ENCODE measurements at places on chromosomes 5 and 9.

DNA sequence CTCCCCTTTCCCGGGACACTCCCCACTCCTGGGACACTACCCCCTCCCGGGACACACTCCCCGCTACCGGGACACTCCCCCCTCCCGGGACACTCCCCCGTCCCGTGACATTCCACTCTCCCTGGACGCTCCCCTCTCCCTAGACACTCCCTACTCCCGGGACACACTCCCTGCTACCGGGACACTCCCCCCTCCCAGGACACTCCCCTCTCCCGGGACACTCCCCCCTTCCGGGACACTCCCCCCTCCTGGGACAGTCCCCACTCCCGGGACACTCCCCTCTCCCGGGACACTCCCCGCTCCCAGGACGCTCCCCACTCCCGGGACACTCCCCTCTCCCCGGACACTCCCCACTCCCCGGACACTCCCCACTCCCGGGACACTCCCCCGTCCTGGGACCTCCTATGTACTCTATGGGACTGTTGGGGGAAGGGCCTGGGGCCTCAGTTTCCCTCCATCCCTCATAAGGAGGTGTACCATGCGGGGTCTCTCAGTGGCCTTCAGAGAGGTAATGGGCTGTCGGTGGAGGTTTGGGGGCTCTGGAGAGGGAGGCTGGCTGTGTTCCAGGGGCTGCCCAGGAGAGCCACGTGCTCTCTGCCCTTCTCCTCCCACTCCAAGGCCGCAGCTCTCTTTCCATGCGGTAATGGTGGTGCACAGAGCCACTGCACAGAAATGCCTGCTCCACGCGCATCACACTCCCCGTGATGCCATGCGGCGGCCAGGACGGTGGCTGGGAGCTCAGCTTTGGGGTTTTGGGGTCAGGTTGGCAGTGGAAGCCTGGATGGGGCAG lies 96.2 kb downstream of the RXRA start:
- DNase-seq, result no peak

DNA sequence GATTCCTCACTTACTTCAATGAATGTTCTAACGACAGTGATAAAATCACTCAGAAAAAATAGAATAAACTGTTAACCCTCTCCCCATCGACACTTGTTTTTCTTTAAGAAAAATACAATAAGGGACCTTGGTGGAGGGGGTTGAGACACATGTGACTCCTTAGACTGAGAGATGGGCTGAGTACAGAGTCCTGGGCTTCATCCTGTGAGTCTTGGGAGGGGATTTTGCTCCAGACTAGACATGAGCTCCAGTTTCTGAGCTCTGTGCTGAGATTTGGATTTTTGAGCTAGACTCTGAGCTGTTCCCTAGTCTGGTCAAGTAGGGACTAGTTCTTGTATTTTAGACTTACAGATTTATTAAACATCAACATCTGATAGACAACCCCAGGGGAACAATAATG lies 241.5 kb upstream of the MVB12B start:
- no peak for DNase-seq

GRCh38 chr9:32503008-32503407 lies 23.0 kb downstream of the RIGI start:
- no peak for DNase-seq

GRCh38 chr9:109020581-109021511 lies 7.5 kb upstream of the CTNNAL1 start:
- no peak for DNase-seq

DNA sequence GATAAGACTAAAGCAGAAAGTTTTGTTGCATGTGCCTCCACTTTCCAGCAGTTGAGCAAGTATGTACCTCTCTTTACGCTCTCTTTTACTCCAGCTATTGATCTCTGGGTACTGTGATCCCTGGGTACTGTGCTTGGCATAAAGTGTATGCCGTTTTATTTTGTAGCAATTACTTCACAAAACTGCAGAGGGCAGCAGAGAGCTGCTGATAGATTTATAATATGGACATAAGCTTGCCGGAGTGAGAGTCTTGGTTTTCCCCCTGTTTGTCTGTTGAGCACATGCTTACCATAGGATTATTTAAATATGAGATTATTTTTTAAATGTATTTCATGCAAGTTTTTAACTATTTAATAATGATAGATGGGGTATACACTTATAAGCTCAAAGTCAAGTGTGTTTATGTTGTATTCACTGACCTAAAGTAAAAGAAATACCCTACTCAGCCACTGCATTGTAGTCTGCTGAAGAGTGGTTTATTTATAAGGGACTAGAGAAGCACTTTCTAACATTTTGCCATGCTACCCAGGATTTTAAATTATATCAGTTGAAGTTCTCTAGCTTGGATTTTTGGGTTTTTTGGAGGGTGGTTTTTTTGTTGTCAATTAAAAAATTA lies 13.0 kb downstream of the TTC1 start:
- peak; percentile 82 for DNase-seq

DNA sequence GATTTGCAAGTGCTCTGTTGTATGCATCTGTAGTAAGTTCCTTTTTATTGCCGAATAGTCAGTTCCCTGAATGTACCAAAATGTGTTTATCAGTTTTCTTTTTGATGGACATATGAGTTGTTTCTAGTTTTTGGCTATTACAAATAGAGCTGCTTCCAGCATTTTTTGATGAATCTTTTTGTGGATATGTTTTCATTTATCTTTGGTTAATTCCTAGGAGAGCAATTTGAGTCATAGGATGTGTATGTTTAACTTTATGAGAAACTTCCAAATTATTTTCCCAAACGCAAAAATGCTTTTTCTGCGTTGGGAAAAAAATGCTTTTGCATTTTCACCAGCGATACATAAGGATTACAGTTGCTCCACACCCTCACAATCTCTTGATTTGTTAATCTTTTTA lies 287.7 kb downstream of the FER start:
- no peak for DNase-seq

DNA sequence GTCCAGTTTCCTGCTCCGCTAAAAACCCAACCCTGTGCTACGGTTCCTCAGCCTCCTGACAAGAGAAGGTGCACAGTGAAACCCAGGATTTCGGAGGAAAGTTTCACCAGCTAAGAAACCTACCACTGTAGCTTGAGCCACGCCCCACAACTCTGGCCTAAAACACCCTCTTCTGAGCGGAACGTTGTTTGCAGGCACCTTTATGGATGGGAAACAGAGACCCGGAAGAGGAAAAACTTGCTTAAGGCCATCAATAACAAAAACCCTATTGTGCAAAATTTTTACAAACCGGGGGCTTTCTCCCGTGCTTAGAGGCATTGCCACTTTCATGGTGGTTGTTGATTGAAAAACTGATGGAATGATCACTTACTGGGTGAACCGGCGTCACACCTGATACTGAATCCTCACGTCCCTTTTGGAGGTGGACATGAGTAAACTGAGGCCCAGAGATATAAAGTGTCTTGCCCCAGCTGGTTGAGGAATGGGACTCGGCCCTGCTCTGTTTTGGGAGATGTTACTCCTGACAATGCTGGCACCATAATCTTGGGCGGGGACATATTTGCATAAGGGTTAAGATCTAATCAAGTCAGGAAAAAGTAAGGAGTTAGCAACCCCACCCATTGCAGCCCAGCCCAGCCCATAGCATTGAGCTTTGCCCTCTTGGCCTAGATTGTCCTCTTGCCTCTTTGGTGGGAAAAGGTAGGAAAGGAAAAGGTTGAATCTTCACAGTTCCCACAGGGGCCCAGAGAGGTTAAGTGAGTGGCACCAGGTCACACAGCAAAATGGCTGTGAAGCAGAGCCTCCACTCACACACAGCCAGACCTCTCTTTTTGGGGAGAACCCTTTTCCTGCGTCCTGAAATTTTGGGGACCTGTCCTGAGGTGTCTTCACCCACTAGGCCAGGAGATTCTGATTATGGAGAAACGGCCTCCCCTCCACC lies 23.2 kb upstream of the PTGS1 start:
- peak; percentile 75 for DNase-seq

- DNase-seq, result no peak
Observed at GRCh38 chr5:167294882-167295680, 996.4 kb upstream of the WWC1 start.

DNA sequence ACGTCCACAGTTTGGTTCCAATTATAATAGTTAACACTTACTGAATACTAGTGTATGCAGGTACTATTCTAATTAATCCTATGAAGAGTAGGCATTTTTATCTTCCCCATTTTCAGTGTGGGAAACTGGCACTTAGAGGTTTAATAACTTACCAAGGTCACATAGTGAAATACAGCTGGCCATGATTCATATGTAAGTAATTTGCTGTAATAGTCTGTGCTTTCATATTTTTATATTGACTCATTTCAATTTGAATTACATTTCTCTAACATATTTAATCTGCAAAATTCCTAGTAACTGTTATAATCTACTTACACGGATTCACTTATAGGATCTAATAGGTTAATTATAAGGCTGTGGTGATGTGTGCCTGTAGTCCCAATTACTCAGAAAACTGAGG lies 19.4 kb downstream of the CCNH start:
- DNase-seq, result no peak

DNA sequence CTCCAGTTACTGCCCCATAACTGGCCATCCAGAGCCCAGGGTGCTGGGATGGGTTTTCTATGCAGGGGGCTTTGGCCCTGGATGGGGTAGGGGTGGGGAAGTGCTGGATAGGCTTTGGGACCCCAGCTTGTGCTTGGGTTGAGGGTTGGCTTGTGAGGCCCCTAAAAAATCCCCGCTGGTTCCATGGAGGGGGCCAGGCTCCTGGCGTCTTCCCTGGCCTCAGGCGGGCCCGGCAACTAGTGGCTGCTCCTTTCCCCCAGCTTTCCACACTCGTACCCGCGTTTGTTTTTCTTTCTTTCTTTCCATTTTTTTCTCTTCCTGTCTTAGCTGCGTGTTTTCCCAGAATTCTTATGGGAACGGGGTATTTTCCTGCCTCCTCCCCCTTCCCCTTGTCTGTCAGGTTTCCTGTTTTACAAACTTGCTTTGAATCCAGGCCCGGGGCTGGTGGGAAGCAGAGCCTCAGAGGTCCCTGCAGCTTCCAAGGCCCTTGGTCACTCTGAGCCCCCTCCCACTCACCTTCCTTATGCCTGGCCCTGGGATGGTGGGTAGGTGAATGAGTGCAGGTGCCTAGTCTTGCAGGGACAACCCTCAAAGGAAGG lies 40.2 kb downstream of the RGS3 start:
- no peak for DNase-seq

DNA sequence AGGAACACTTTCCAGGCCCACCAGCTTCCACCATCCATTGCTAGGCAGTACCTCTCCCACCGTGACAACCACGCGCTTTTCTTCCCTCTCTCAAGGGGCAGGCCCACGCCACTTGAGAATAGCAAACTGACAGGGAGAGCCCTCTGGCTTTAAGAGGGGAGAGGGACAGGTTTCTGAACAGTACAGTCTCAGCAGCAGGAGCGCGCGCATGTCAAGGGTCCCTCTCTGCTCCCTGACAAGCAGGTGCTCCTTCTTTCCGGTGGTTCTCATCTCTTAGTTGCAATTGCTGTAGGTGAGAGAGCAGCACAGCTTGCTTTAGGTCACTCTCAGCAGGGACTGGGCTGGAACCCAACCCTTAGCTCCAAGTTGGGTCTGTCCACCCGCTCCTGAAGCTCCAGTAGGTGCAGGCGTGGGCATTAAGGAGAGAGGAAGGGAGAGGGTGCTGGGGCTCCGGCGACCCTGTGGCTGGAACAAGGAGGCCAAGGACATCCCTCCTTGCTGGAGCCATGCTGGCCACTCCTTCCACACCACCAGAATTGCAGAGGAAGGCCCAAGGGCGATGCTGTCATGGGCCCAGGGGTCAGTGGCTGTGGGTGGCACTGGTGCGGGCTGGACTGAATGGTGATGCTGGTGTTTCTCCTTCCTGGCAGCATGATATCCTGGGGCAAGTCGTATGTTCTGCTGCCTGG lies 9.0 kb upstream of the PHF2 start:
- no peak for DNase-seq

- no peak for DNase-seq
Observed at GRCh38 chr5:56669534-56670483, 145.5 kb upstream of the MAP3K1 start.

GRCh38 chr5:79560771-79561524 lies 47.0 kb upstream of the HOMER1 start:
- no peak for DNase-seq

GRCh38 chr9:129176701-129177442 lies 1.2 kb downstream of the IER5L start:
- DNase-seq, result no peak

DNA sequence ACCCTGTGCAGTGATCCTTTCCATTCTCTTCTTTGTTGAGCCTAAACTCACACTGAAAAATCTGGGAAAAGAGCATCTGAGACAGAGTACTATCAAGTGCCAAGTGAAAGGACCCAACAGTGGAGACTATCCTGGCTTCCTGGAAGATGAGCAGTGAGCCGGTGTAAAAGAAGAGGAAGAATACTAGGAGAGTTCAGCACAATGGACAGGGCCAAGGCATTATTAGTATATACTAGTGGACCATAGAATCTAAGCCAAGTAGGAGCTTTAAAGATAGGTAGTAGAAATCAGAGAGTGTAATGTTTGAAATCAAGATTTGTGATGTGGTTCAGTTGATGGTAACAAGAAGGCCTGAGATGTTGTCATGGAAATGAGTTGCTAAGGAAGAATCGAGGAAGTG lies 140.8 kb downstream of the CAMK4 start:
- no peak for DNase-seq

- peak; percentile 80 for DNase-seq
Observed at GRCh38 chr9:87336914-87337333, 160.7 kb upstream of the DAPK1 start.

DNA sequence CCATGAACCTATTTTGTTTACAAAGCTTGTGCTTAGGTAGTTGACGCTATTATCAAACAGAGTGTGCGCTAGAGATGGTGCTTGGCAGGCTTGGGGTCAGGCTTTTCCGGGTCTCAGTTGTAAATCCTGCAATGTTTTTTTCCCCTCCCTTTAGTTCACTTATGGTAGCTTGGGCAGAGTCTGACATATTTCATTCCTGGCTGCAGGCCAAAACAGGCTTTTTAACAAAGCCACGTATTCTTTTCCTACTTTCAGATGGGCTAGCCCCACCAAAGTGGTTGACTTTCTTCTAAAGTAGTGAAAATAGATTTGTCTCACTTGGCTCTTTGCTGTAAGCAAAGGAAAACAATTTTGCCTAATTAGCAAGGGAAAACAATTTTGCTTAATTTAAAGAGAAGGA lies 58.0 kb upstream of the FBN2 start:
- DNase-seq, result no peak

- DNase-seq, result no peak
Observed at GRCh38 chr9:126715382-126715781, 89.5 kb upstream of the ZBTB43 start.

- DNase-seq, result peak; percentile 63
Observed at GRCh38 chr5:180873615-180874520, 12.8 kb upstream of the ZFP62 start.

GRCh38 chr5:151923866-151924476 lies 680 bp downstream of the GLRA1 start:
- no peak for DNase-seq

GRCh38 chr9:96299823-96300222 lies 2.2 kb downstream of the HSD17B3 start:
- no peak for DNase-seq

DNA sequence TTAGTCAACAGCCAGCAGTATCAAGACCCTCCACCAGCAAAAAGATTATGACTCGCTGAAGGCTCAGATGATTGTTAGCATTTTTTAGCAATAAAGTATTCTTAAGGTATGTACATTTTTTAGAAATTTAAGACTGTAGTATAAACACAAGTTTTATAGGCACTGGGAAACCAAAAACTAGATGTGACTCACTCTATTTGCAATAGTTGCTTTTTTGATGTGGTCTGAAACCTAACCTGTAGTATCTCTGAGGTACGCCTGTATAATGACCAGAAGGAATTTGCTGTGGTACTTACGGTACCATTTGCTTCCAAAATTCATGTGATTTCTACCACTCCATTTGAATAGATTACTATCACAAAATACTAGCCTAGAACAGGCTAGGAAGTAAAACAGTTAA lies 60.8 kb downstream of the WDR41 start:
- no peak for DNase-seq

GRCh38 chr9:20295555-20295954 lies 326.7 kb downstream of the MLLT3 start:
- DNase-seq, result no peak
